Midbrain (tissue), 1 donor: ENCODE measurements at places on chromosomes 4 and X.

GRCh38 chrX:1152090-1152489 lies 60.4 kb downstream of the CRLF2 start:
- no peak for DNase-seq

DNA sequence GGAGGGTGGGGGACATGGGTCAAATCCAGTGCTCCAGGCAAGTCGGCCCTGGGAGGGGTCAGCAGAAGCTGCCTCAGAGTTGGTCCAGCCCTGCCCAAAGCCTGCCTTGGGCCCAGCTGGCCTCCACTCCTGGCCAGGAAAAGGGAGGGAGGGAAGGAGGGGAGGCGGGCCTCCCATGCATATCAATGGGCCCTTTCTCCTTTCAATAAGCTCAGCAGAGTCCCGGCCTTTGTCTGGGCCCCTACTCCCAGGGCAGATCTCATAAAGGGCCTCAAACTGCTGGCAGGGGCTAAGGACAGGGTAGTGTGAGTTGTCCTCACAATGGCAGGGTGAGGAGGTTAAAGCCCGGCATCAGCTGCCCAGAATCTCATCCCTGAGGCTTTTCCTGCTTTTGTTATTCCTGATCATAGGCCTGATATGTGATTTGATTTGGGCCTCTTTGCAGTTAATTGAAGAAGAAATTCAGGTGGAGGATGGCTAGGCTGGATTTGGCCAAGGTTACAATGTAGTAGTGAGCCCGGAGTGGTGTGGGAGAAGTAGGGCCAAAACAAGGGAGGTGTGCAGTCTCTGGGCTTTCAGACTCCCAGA lies 121.1 kb upstream of the ATP6AP2 start:
- DNase-seq, result peak; percentile 70

DNA sequence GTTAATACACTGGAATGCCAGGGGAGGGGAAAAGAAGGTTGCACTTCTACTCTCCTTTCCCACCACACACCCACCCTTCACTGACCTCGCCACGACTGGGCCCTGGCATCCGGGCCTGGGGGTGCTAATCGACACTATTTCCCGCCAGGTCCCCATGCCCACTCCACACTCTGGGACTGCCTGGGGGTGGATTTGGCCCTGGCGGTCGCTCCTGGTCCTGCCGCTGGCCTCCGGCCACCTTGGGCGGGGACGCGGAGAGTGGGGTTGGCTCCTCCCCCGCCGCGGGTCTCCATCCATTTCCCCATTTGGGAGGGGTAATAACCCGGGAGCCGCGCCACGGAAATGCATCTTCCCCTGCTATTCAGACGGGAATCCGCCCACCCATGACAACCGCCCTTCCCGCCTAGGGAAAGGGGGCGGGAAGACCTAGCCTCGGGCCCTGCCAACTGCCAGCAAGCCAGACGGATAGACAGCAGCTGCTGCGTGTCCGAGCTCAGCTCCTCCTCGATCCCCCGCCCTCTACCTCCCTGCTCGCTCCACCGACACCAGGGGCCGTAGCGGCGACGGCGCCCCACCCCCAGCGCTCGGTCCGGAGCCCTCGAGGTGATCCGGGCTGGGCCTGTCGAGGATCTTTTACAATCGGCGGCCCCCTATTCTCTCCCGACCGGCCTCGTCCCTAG lies 78.1 kb downstream of the RLIM start:
- DNase-seq, result peak; percentile 41

- no peak for DNase-seq
Measured at GRCh38 chrX:54413753-54414152, 26.5 kb upstream of the TSR2 start.

GRCh38 chrX:109997786-109998452 lies 5.0 kb upstream of the TMEM164 start:
- no peak for DNase-seq

DNA sequence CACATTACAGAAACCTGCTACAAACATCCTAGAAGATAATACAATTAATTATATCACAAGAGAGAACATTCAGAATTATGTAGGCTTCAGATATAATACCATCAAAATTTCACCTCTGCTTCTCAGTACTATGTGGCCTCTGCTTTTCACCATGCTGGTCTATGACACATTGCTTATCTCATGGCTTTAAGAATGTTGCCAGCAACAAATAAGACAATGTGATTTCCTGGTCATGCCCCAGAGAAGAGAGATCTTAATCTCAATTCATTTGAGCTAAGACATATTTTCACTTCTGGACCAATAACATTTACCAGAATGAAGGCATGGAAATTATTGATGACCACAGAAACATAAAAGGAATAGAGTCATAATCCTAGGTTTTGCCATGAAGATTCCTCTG lies 1233.4 kb upstream of the ADGRL3 start:
- DNase-seq, result no peak

GRCh38 chr4:140112576-140112975 lies 41.4 kb downstream of the MAML3 start:
- DNase-seq, result no peak

DNA sequence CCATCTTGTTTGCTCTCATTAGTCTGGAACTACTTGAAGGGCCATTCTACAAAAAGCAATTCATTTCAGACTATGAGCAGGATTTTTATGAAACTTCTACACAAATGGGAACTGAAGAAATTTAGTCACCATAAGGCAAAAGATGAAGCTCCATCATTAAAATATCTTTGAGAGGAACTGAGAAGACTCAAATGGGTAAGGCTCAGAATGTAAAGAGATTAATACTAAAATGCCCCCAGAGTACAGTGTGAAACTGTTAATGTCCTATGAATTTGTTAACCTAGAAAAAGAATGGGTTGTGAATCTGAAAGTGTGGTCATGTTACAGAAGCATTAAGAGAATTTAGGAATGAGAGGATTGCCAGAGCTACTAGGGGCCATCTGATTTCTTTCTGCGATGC lies 77.9 kb upstream of the SLC7A11 start:
- DNase-seq, result no peak

DNA sequence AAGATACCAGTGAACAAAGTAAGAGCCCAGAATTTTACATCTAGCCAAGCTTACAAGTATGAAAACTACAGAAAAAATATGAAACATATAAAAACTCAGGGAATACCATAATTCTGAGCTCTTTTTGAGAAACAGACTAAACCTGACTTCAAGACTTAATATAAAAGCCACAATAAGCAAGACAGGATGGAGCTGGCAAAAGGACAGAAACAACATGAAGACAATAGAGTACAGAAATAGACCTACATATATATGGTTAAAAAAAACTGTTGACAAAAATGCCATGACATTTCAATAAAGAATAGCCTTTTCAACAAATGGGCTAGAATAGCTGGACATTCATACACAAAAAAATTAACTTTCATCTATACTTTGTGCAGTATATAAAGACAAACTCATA lies 49.4 kb downstream of the UBA6 start:
- no peak for DNase-seq

DNA sequence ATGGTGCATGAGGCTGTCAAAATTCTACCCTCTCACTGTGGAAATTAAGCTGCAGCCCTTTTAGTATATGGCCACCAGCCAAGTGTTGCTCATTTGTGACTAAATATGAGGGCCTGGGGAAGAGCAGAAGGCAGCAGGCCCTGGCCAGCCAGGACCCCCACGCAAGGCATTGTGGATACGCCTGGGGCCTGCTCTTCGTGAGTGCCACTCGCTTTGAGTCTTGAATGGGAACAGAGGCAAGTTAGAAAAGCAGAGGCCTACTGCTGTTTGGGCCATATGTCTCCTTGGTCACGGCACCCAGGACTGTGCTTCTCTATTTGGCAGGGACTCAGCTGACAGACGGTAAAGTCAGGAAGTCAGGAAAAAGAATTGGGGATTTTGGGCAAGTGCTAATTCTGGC lies 10.9 kb downstream of the RTL5 start:
- DNase-seq, result no peak

GRCh38 chr4:67933038-67933437 lies 30.3 kb downstream of the TMPRSS11A start:
- no peak for DNase-seq

DNA sequence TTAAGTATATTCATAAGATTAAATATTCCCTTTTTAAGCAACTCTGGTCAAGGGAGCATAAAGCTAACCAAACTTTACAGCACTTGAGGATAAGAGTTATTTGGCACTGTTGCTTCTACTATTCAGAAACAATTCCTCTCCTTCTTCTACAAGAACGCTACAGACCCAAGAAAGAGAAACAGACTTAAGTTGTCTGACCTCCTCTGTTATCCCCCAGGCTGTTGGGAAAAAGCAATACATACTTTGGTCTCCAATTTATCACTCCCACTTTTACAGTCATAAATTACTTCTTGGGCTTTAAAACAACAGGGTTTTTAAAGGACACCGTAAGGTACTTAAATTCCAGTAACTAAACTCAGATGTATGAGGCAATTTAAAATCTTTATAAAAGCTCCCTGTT lies 147.4 kb downstream of the COL25A1 start:
- DNase-seq, result no peak

DNA sequence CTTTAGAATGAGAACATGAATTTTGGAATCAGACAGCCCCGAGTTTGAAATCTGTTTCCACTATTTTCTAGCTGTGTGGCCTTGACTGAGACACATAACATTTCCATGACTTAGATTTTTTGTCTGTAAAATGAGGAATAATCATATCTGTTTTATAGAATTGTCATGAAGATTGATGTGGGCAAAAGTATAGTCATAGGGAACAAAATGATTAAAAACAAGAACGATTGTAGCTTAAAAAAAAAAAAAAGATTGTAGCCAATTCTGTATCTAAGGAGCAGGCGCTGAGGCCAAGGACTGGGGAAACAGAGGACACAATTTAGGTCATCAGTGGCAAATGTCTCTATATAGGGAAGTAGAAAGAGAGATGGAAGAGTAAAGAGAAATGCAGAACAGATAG lies 201.6 kb upstream of the C1QTNF7 start:
- DNase-seq, result no peak

GRCh38 chr4:95825546-95825945 lies 14.3 kb upstream of the PDHA2 start:
- no peak for DNase-seq

GRCh38 chr4:125265846-125266245 lies 48.9 kb upstream of the FAT4 start:
- no peak for DNase-seq

GRCh38 chrX:121641560-121641959 lies 594.1 kb downstream of the GLUD2 start:
- DNase-seq, result no peak

GRCh38 chr4:42281324-42282020 lies 115.8 kb upstream of the SHISA3 start:
- no peak for DNase-seq
